Right hindlimb (tissue), 1 donor: ENCODE measurements at places on chromosomes 12 and 14.

- DNase-seq, result no peak
These were observed 13.2 kb downstream of the CPNE8 start for GRCh38 chr12:38892087-38892786.

DNA sequence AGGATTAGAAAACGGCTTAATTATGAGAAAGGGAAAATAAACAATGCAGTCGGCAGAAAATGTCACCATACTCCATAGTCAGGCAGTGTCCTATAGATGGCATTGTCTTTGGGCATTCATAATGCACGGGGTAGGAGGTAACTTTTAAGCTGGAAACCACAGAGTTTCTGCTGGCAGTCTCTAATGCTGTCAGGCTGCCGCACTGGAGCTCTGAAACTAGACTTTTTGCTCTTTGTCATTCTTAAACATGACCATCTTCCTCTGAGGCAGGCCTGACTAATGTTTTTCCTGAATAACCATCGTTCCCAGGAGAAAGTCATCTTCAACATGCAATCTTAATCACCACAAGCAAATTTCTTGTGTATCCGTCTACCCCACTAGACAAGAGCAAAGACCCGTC is 108.8 kb downstream of the ETNK1 start:
- DNase-seq, result no peak

GRCh38 chr12:84937415-84937814 is 24.8 kb upstream of the SLC6A15 start:
- no peak for DNase-seq

GRCh38 chr12:7497661-7498060 is 5.9 kb downstream of the CD163 start:
- DNase-seq, result no peak

GRCh38 chr14:33570694-33571310 is 380.1 kb downstream of the EGLN3 start:
- DNase-seq, result no peak

DNA sequence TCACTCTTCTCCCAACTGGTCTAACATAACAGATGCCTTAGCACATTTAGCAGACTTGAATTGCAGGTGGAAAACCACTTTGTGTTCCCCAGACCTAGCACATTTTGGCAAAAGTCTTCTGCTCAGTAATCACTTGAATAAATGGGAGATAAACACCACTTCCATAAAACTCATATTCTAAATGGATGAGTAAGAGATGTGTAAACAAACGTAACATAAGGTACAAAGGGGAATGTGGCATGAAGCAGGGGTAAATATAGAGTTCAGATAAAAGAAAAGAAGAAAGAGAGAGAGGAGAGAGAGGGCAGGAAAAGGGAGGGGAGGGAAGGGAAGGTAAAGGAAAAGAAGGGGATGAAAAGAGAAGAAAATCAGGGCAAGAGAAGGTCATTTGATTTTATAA is 17.0 kb upstream of the KERA start:
- DNase-seq, result no peak

DNA sequence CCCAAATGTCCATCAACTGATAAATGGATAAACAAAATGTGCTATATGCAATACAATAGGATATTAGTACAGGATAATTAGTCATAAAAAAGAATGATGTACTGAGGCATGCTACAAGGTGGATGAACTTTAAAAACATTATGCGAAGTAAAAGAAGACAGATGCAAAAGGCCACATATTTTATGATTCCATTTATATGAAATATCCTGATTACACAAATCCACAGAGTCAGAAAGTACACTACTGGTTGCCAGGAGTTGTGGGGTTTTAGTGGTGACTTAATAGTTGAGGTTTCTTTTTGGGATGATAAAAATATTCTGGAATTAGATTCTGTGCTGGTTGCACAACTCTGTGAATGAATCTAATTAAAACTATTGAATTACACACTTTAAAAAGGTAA is 12.6 kb downstream of the TRIM9 start:
- DNase-seq, result no peak

DNA sequence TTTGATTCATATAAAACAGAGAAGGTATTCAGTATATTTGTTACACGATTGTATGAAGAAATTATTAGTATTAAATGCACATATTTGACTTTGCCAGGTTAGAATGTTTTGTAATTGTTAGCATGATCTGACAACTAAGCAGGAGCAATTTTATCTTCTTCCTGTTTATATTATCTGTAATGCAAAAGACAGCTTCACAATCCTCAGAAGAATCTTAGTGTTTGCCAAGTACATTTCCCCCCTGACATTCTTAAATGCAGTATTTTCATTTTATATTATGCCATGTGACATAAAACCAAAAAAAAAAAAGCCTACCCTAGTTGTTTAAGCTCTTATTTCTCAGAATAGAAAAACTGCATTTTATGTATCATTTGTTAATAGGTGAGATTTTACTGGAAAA is 469.4 kb downstream of the FOXG1 start:
- DNase-seq, result no peak

GRCh38 chr14:37643701-37644100 is 48.3 kb downstream of the TTC6 start:
- no peak for DNase-seq

DNA sequence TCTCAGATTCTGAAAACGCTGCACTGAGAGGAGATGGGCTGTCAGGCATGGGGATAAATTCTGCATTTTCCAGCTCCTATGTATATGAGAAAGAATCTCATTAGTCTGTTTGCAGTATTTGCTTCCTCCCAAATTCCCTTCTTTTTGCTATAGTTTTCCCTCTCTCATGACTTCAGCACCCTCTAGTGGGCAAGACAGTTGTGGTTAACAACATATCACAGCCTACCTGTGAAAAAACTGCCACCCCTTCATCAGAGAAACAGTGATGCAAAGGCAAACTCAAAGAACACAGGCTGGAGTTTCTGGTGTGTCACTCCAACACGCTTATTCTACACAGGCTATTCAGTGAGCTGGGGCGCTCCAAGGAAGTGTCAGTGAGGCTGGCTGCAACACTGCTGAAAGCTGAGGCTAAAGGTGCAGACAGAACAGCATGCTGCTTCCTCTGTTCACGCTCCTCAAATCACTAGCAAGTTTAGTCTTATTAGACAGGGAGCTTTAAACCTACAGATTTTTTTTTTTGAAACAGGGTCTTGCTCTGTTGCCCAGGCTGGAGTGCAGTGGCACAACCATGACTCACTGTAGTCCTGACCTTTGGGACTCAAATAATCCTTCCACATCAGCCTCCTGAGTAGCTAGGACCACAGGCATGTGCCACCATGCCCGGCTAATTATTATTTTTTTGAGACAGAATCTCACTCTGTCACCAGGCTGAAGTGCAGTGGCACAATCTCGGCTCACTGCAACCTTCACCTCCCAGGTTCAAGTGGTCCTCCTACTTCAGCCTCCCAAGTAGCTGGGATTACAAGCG is 19.3 kb downstream of the ZC2HC1C start:
- DNase-seq, result peak; percentile 61

- DNase-seq, result no peak
These were observed 19.5 kb upstream of the MEG3 start for GRCh38 chr14:100806386-100806785.
